ENCODE measurements at places on chromosomes 7 and 10.
A peak's percentile ranks its signal among the peaks of the same experiment; 100 is the strongest.

- no peak for DNase-seq
Observed at GRCh38 chr10:112519133-112519761, 72.2 kb downstream of the VTI1A start.

DNA sequence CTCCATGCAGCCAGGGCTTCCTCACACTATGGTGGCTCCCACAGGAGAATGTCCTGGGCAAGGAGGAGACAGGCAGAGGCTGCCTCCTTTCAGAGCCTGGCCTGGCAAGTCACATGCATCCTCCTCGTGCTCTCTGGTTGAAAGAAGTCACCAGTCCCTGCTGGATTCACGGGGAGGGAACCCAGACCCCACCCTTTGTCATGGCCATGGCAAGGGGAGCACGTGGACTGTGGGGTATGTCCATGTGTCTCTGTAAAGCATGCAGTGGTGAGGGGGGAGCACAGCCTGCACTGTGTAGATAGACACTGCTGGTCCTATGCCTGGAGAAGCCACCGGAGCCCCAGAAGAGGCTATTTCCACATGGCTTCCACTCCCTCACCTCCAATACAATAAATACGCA is 225.0 kb downstream of the TCERG1L start:
- peak; percentile 12 for DNase-seq

DNA sequence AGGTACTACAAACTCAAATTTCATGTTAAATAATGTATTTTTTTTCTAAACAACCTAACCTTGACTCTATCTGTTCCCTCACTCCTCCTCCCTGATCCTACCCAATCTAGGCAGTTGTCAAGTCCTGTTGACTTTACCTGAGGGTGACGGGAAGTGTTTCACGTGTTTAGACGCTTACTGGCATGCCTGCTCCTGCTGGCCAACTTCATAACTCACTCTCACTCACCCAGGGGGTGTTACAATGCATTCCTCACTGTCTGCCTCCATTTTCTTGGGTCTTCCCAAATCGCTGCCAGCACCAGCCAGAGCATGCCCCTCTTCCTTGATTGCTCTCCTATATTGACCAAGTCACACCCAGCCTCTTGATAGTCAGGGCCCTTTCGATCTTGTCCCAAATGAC is 28.3 kb downstream of the CRCP start:
- no peak for DNase-seq

GRCh38 chr10:8301831-8302230 is 247.3 kb downstream of the GATA3 start:
- no peak for DNase-seq

DNA sequence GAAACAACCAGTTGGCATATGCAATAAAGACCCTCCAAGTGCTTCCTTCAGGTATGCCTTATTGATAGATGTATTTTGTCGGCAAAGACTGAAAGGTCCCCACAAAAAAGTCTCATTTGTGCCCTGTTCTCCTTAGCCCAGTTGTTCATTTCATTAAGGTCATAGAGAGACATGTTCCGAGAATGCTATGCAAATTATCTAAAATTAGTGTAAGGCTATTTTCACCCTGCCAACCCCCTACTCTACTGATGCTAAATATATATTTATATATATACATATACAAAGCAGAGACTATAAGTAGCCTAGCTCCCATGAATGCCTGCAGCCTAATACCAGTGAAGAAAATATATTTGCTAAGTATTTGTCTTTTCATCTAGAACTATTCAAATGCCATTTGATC is 96.7 kb upstream of the ADO start:
- no peak for DNase-seq

DNA sequence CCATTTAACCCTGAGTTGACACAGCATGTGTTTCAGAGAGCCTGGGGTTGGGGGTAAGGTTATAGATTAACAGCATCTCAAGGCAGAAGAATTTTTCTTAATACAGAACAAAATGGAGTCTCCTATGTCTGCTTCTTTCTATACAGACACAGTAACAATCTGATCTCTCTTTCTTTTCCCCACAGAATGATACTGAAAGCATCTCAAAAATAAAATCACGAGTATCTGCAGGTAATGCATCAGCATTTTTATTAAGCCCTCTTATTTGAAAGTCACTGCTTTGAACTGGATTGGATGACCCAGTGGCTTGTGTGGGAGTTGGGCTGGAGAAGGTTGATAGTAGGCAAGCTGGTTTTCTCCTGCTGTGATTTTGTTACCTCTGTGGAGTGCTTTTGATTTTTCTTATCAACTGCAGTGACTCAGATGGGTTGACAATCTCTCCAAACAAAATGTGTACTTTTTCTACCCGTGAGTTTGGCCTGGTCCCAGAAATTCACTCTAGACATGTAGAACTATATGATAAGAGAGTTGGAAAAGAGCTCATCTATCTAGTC is 253.5 kb upstream of the PRKCQ start:
- no peak for DNase-seq

DNA sequence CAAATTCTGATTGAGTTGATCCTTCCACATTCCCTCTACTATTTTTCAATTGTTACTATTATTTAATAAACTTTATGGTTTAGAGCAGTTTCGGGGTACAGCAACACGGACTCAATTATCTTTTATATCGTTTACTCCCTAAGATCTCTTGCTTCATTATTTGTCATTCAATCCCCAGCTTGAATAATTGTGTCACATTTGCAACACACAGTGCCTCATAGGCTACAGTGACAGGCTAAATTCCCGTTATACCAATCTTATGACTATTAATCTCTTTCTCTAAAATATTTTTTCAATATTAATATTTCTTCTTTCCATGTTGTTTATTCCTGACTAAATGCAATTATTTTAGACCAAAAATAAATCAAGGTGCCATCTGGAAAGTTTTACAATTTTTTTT is 4.0 kb upstream of the COL28A1 start:
- no peak for DNase-seq
